NCI-H524 treated with DMSO at 0.1 percent for 48 hours (cell line): ENCODE measurements at places on chromosomes 5 and 9.

DNA sequence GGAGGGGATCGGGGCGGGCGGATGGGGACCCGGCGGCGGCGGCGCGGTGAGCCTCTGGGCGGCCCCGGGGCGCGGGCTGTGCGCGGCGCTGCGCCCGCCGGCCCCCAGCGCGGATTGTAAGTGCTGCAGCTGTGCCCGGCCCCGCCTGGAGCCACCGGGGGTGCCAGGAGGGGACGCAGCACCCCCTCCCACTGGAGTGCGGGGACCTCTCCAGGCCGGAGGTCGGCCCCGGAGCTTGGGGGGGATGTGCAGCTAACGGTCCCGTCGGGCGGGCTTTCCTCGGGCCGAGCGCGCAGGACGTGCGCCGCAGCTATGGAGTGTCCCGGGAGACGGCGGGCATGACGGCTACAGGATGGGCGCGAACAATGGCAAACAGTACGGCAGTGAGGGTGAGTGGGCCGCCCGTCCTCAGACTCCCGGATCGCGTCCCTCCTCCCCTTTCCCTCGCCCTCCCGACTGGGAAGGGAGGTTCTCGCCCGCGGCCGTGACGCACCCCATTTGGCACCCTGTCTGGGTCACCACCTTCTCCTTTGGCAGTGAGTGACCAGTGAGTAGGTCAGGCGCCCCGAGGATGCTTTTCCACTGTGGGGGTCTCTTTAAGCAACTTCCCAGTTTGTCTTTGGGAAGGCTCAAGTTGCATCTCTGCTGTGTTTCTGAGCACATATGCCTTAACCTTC, 483 bp downstream of the FBXL7 start:
- DNase-seq, result no peak

- no peak for DNase-seq
Measured at GRCh38 chr5:112186401-112186990, 232.6 kb downstream of the EPB41L4A start.

DNA sequence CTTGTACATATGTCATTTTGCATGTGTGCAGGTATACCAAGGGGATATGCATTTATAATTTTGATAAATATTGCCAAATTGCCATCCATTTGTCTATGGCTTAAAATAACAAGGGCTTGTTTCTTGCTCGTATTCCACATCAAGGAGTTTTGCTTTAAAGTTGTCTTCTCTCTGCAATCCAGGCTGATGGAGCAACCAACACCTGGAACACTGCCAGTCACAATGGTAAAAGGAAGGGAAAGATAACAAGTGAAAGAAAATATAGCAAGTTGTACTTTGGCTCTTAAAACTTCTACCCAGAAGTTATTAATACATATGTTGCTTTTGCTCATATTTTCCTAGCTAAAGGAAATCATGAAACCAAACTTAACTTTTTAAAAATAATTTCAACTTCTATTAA, 156.9 kb downstream of the UNC13B start:
- no peak for DNase-seq

GRCh38 chr9:20884985-20885593, 146.4 kb downstream of the HACD4 start:
- no peak for DNase-seq

GRCh38 chr5:133285583-133286021, 233.8 kb downstream of the HSPA4 start:
- no peak for DNase-seq

GRCh38 chr5:178338750-178339144, 106.1 kb upstream of the PHYKPL start:
- no peak for DNase-seq

GRCh38 chr5:4991925-4992324, 148.2 kb upstream of the ADAMTS16 start:
- no peak for DNase-seq

- DNase-seq, result no peak
Measured at GRCh38 chr5:142871363-142872193, 101.4 kb downstream of the ARHGAP26 start.

GRCh38 chr9:134676886-134677285, 35.3 kb downstream of the COL5A1 start:
- no peak for DNase-seq

- no peak for DNase-seq
Measured at GRCh38 chr5:50406877-50407276, 34.2 kb downstream of the EMB start.

DNA sequence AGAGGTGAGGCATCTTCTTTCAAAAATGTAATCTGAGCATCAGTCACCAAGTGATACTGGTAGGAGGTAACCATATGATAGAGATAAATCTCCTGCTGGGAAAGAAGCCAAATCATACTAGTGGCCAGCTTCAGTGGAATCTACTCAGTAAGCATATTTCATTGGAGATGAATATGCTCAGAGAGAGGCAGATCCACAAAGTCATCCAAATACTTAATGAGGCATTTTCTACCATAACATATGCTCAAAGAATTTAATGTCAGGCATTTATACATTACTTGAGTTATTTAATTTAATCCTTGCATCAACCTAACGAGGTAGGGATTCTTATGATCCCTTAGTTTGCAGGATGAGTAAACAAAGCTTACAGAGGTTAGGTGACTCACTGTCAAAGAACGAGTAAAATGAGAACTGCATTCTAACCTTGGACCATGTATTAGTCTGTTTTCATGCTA, 50.9 kb upstream of the DMRTA1 start:
- no peak for DNase-seq

DNA sequence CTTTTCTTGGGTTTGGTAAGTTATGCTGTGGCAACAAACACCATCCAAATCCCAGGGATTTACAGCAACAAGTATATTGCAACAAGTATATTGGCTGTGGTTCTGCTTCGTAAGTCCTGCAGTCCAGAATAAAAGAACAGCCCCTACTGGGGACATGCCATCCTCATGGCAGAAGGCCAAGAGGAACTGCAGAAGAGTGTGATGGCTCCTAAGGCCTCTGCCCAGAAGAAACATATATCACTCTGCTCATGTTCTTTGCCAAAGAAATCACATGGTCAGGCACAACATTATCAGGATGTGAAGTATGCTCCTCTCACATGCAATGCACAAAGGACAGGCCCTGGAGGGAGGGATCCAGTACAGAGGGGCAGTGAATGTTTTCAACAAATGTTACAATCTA, 159.6 kb upstream of the TAS2R1 start:
- no peak for DNase-seq

GRCh38 chr5:90983711-90984124, 399.4 kb downstream of the ARRDC3 start:
- DNase-seq, result no peak

GRCh38 chr9:69471433-69471832, 146.4 kb downstream of the ENTREP1 start:
- DNase-seq, result no peak

DNA sequence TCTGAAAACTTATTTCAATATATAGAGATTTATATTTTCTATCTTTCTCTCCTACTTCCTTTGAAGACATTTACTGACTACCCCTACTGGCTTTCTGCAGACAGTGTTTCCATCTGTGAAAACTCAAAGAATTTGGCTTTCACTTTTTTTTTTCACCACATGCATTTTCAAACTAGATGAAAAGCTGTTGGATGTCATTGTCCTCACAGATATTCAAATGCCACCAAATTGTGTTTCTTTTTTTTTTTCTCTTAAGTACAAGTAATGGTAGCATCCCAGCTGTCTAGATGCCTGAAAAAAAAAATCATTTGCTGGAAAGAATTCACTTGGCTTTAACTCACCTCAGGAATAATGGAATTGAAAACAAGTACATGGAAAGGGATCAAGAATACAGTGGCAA, 2258.6 kb upstream of the ACO1 start:
- DNase-seq, result no peak

- DNase-seq, result no peak
Measured at GRCh38 chr9:37531699-37532098, 44.5 kb downstream of the FBXO10 start.

- peak; percentile 77 for DNase-seq
Measured at GRCh38 chr9:100397529-100398266, 29.2 kb upstream of the MSANTD3 start.

DNA sequence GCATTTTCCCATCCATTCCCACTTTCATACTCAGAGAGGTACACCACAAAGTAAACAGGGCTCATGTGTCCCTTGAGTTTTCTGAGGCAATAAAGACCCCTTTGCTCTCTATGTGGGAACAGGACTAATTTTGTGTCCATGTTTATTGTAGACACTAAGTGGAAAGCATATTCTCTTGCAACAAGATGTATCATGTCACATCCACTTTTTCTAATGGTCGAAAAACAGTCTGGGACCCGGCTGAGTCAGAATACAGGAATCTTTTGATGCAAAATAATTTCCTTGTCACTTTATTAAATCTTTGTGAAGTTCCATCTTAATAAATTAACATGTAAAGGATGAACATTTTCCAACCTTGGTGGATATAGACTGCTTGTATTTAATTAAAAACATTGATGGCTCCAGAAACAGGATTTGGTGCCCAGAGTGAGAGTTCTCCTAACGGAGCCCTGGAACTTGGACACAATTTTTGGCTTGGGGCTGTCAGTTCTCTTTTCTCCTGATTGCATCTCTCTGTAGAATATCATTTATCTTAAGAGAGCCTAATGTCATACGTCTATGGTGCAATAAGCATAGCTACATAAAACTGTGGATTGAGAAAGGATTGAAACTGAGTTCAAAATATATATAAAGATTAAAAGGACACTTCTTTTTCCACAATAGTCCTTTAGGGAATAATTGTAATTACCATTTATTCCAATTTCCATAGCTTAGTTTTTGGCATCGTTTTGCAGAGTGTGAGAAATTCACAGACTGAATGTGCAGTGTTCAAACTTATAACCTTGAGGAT, 1116.7 kb upstream of the SEMA6A start:
- no peak for DNase-seq

DNA sequence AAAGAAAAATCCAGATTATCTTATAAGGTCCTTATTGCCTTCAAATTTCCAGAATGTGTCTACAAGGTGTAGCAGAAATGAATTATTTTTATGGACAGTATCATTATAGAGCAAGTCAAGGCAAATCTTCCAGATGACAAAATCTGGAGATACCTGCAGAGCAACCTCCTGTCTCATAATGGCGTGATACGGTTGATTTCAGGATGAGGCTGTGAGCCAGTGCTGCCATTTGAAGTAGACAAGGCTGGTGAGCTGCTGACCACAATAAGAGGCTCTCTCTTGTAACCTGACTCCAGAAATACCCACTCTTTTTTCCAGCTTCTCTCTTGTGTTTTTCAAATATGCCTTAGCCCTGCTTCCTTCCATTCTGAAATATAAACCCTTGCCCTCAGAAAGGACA, 108.2 kb downstream of the HTR1A start:
- no peak for DNase-seq

- DNase-seq, result no peak
Measured at GRCh38 chr9:96554801-96555566, 64.7 kb downstream of the CDC14B start.

GRCh38 chr5:142132916-142133315, 24.3 kb downstream of the NDFIP1 start:
- DNase-seq, result no peak

- no peak for DNase-seq
Measured at GRCh38 chr5:90093751-90094485, 315.6 kb downstream of the CETN3 start.

GRCh38 chr9:16179566-16179965, 626.7 kb downstream of the CCDC171 start:
- DNase-seq, result no peak

- DNase-seq, result no peak
Measured at GRCh38 chr5:174412374-174412773, 312.0 kb upstream of the MSX2 start.
